ENCODE measurements at places on chromosomes 13 and 19.

DNA sequence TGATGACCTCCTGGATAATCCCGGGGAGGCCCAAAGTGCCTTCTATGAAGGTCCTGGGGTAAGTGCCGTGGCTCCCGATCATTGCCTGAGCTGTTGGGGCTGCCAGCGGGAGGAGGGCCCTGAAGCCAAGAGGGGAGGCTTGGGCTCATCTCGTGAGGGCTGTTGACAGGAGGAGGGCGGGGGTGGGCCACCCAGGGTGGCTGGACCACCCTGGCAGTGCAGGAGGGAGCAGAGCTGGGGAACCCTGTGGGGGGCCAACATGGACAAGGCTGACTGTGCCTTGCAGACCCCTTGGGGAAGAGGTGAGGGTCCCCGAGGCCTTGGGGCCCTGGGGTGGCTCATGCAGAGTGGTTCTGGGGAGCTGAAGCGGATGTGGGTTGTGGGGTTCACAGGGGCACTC is 37.4 kb upstream of the EHD2 start:
- no peak for DNase-seq

- DNase-seq: no peak
These were observed 13.4 kb upstream of the NALCN start for GRCh38 chr13:101429733-101430132.

- no peak for DNase-seq
These were observed 3.0 kb upstream of the C19orf81 start for GRCh38 chr19:50646074-50646807.

GRCh38 chr13:33076001-33076992 is 60.1 kb downstream of the KL start:
- no peak for DNase-seq

DNA sequence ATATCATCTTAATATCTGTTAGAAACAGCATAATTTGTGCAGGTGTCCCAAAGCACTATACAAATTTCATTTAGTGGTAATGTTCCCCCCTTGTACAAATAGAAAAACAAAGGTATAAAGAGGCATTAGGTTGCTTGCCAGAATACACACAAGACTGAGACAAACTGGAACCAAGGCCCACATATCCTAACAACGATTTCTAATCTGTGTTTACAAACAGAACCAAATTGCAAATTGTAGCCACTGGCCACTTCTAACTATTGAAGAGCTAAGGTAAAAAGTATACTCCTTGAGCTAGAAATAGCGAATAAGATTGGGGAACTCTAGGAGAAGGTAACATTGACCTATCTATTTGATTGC is 526.1 kb downstream of the KLF12 start:
- peak; percentile 59 for DNase-seq

GRCh38 chr13:39129213-39129612 is 91.0 kb downstream of the NHLRC3 start:
- no peak for DNase-seq

DNA sequence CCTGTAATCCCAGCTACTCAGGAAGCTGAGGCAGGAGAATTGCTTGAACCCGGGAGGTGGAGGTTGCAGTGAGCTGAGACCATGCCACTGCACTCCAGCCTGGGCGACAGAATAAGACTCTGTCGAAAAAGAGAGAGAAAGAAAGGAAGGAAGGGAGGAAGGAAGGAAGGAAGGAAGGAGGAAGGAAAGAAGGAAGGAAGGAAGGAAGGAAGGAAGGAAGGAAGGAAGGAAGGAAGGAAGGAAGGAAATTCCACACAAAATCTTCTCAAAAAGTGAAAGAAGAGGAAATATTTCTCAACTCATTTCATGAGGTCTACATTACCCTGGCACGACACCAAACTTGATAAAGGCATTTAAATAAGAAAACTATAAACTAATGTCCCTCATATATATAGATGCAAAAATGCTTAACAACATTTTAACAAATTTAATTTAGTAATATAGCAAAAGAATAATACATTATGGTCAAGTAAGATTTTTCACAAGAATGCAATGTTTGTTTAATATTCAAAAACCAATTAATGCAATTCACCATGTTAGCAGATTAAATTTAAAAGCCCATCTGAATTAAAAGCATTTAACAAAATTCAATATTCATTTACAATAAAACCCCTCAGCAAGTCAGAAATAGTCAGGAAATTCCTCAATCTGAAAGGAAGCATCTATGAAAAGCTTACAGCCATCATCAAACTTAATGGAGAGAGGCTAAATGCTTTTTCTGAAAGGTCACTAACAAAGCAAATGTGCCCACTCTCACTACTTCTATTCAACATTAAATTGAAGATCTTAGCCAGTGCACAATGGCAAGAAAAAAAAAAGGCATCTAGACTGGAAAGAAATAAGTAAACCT is 12.0 kb upstream of the CPB2 start:
- DNase-seq: no peak

DNA sequence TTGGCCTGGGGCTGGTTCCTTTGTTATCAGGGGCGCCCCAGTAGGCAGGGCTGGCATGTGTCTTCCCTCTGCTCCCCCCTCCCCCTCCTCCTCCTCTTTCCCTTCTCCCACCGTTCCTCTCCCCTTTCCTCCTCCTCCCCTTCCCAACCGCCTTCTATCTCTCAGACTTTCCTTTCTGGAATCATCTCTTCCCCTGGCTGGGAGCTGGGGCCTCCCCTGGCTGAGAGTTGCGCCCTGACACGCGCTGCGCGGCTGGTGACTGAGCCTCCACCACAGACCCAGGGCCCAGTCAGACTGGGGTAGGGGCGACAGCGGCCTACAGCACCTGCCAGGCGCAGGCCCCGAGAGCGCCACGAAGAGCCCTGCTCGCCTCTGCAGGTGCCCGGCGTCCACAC is 2.8 kb downstream of the PNMA8B start:
- DNase-seq: no peak

All from NCI-H1092 (cell line).